ENCODE measurements at places on chromosomes 6 and 20. TPM values are rescaled to one million over a fixed set of nuclear protein-coding genes. Genes with fewer than 3 reads are reported as not detected.

DNA sequence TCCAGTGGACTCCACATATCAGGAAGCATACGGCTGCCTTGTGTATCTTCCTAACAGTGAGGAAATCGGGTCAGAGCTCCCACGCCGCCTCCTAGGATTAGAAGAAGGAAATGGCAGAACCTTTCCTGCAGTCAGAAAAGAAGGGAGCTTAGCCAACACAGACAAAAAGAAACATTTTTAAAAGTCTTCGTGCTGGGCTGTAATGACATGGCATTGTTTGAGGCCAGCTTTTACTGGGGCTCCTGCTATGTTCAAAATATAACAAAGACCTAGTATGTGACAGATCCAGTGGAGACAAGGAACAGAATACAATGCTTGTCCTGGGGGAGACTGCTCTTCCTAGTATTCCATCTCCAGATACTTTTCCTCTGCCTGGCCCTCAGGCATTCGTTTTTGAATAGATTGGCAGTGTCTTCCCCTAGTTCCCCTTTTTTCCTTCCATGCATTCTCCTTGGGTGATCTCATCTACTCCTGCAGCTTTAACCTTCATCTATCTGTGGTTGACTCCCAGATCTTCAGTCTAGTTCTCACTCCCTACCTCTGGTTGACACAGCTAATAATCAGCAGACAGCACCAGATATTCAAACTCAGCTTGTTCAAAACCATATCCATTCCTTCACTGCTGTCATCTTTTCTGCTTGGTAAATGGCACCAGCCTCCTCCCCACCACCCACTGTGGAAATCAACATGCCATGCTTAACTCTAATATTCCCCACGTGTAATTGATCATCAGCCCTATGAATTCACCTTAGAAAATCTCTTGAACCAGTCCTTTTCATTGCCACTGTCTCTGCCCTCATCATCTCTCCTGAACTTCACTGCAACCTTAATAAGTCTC, 94.5 kb upstream of the VSTM2L start:
- no peak for DNase-seq

DNA sequence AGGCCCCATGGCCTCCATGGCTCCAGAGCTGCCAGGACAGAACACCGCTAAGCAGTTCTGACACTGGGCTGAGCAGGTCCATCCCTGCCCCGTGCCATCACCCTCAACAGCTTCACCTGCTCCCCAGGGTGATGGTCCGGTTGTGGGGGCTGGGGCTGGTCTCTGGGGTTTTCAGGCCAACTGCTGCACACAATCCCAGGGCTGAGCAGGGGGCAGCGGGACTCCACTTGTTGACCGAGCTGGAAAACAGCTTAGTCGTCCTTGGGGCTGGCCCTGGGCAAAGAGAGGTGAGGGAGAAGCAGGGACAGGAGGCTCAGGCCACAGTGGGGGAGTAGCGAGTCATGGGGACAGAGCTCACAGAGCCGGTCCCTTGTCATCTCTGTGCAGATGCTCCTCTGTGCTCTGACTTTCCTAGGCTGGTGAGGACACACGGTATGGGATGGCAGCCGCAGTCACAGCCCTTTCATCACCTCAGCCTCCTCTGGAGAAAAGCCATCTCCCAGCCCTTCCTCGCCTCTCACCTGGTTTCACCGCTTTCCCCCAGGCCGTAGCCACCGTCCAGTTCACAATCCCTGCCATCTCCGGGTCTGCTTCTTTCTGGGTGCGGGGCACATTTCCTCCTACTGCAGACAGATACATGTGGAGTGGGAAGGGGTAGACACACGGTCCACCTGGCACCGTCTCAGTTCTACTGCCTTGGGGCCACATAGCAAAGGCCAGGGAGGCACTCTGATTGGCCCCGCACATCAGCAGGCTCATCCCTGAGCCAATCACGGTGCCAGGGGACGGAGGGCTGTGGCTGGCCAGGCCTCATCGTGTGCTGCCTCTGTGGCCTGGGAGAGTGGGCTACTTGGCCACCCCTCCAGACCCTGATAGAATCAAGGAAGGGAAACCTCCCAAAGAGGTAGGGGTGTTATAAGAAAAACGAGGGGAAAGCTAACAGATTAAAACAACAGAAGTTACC, 19.1 kb downstream of the MDFI start:
- DNase-seq = peak; percentile 72

DNA sequence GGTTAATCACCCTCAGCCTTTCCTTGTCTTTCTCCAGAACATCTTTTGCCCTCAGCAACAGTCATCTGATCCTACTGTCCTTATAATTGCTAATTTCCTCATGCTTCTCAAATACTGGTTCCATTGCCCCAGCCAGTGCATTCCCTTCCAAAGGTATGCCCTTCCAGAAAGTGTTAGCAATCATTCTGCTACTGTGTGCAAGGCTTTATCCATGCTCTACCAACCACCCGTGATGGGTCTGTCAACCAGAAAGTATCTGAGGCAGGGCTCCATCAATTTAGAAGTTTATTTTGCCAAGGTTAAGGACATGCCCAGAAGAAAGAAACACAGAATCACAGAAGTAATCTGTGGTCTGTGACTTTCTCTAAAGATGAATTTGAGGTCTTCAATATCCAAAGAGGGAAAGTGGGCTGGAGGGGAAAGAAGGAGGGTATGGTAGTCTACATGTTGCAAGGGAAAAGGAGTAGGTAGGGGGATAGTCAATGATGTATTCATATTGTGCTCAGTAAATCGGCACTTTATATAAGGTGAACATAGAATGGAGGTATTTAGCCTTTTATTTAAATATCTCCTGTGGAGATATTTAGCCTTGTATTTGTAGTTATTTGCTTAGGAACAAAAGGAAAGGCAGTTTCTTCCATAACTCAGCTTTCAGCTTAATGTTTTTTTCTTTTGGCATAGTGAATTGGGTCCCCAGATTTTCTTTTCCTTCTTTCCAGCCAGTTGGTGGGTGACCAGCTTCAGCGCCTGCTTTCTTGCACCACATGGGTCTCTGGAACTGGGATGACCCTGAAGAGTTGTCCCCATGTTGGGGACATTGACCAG, 35.2 kb upstream of the PAQR8 start:
- no peak for DNase-seq

- DNase-seq = no peak
Measured at GRCh38 chr20:57559289-57559634, 1.6 kb upstream of the PCK1 start.

Gene C6orf163
- total RNA-seq = 3.5 TPM
